ENCODE measurements at places on chromosomes 1 and 21. TPM values are rescaled to one million over a fixed set of nuclear protein-coding genes. Genes with fewer than 3 reads are reported as not detected.

SPATA1 gene
- 3.8 TPM for total RNA-seq

- DNase-seq, result peak; percentile 37
These were observed 5.2 kb upstream of the RERE start for GRCh38 chr1:8822373-8823294.

SELENON gene
- total RNA-seq, result 35.9 TPM

GRCh38 chr1:39852214-39852791, 31.0 kb downstream of the TRIT1 start:
- no peak for DNase-seq

DNA sequence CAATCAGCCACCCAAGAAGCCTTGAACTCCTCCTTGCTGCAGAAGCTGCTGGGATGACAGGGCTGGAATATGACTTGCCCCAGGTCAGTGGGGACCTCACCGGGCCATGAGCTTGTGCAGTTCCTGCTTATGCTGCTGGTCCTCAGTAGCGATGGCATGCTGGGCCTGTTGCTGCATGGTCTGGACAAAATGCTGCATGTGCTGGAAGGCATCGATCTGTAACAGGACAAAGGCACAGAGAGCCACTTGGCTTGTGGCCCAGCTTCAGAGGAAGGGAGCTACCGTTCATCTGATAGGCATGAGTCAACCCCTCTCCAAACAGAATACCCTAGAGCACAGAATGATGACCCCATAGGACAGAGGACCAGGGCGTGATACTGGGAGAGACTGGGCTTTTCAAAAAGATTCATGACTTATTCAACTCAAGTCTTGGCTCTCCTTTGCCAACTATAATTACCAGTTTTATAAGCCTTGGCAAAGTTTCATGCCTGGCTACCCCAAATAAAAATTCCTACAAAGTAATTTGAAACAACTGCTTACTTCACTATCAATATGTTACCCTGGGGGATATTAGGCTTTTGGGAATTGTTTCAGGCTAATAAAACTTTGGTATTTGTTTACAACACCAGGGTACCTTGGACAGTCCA, 34.7 kb upstream of the EXOSC10 start:
- no peak for DNase-seq

- peak; percentile 79 for DNase-seq
These were observed 1.9 kb downstream of the DHRS3 start for GRCh38 chr1:12615865-12616708.

- no peak for DNase-seq
These were observed 24.8 kb upstream of the SLFNL1 start for GRCh38 chr1:41046347-41046775.

DNA sequence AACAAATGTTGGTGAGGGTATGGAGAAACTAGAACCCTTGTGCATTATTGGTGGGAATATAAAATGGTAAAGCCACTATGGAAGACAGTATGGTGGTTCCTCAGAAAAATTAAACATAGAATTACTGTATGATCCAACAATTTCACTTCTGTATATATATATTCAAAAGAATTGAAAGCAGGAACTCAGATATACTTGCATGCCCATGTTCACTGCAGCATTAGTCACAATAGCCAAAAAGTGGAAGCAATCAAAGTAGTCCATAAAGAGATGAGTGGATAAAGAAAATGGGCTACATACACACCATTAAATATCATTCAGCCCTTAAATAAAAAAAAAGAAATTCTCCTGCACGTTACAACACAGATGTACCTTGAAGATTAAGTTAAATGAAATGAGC, 34.1 kb downstream of the ABL2 start:
- no peak for DNase-seq

DNA sequence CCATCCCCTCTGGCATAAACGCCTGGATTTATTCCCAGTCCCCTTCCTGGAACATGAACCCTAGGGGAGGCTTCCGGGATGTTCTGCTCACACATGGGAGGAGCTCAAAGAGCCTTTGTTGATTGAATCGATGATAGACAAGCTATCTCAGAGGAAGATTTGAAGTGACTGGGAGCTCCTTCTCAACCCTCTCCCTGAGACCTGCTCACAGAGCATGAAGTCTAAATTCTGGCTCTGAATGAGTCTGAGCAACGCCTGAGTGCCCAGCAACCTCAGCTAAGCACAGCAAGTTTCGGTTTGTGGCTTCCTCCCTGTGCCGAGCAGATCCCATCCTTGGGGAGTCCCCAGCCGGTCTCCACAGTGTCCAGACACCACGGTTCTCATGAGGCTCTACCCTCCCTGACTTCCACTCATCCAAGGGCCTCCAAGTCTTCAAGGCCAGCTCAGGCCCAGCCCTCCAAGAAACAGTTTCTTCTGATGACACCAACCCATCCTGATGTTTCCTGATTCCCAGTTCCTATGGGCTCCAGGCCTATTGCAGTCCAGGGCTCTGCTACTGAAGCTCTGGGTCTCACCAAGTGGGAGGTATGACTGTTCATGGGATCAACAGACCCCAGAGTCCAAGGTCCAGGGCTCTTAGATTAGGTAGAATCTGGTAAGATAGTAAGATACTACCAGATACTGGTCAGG, 190.8 kb downstream of the DYRK1A start:
- no peak for DNase-seq

GRCh38 chr1:20154301-20154831, 15.2 kb downstream of the PLA2G2F start:
- DNase-seq, result no peak

GRCh38 chr1:1228596-1229321, 3.0 kb downstream of the SDF4 start:
- DNase-seq, result no peak

GRCh38 chr1:89064632-89065031, 376 bp downstream of the GBP1 start:
- DNase-seq, result no peak

- DNase-seq, result no peak
These were observed 32.9 kb downstream of the TENT5C start for GRCh38 chr1:117638759-117639158.

GRCh38 chr1:206470692-206471414, 577 bp downstream of the IKBKE start:
- no peak for DNase-seq

GRCh38 chr1:204414016-204414415, 2.4 kb upstream of the PPP1R15B start:
- DNase-seq, result no peak

DNA sequence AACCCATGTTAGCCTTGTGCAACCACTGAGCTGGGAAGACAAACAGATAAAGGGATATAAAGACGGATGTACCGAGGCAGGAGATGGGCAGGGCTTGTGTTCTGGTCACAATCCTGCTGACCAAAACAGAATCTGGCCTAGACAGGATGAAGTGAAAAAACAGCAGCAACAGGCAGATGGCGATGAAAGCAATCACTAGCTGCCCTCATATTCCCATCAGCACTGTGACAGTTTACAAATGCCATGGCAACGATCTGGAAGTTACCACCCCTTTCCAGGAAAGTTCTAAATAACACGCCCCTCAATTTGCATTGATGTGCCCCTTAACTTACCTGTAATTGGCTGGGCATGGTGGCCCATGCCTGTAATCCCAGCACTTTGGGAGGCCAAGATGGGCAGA, 40.6 kb upstream of the CD46 start:
- DNase-seq, result peak; percentile 7

ITLN2 gene
- total RNA-seq, result not detected

RCAN3 gene
- 12.8 TPM for total RNA-seq

DNA sequence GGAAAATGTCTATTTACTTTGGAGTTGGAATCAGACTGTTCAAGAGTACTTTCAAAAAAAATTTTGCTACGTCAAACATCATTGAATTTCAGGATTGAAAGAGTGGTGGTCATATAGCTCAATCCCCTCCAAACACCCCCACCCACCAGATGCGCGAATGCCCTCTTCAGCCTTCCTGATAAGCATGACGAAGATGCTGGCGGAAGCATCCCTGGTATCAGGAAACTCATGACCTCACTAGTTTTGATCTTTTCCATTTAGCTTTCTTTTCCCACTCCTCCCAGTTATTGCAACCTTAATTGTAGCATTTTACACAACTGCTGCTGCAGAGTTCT, 104.4 kb downstream of the LEPR start:
- DNase-seq, result no peak

DNA sequence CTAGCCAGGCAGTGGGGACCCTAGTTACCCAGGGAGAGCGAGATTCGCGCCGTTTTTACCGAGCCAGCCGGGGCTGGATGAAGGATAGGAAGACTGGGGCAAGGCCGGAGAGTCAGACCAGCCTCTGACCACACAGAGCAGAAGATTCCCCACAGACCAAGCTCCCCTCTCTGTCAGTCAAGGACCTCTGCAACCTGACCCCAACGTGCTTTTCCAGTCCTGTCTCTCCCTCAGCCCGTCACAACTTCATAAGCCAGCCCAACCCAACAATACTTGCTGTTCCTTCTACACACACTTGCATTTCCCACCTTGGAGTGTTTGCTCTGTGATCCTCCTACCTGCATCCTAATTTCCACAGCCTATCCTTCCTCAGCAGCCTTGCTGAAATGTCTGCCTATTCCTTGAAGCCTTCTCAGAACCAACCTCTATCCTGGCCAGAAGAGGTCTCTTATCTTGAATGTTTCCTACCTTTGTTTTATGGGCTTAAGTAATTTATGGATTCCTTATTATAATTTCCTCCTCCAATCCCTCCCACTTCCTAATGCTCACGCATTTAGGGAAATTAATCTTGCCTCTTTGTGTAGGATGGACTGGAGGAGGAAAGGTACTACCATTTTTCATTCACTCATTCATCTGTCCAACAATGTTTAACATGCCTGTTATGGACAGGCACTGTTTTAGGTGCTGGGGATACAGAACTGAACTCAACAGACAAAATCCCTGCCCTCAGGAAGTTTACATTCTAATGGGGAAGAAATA, at the start of gene GSTM3:
GSTM3 (minus strand) TSS at position 424 of the 759 bp plus-strand sequence. CDS start 751 bp downstream, outside the sequence.
- no peak for DNase-seq

S100A16 gene
- total RNA-seq, result 79.9 TPM

PPIE gene
- 46.8 TPM for total RNA-seq

GRCh38 chr1:165573787-165574186, 30.0 kb downstream of the LRRC52 start:
- DNase-seq, result no peak

OR2L8 gene
- total RNA-seq, result not detected

FRRS1 gene
- total RNA-seq, result 8.4 TPM
